ENCODE measurements at places on chromosomes 1 and 21.

DNA sequence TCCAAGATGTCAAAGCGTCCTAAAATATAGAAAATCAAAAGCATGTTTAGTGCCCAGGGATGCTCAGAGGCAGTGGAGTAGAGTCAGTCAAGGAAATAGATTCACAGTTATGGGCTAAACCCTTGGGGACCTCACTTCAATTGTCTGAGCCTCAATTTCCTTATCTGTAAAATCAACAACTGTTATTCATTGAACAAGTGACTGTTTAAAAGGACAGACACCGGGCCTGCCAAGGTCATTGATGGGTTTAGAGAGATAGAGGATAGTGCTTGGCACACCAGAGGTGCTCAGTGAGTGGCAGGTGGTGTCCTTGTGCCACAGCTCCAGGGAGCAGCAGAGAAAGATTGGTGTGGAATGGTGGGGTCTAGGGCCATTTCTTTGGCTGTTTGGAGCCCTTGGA lies 12.8 kb downstream of the PLA2G5 start:
- no peak for DNase-seq

GRCh38 chr1:235902677-235903542 lies 36.2 kb upstream of the LYST start:
- no peak for DNase-seq

- DNase-seq = no peak
Measured at GRCh38 chr1:63969441-63969901, 195.7 kb downstream of the ROR1 start.

GRCh38 chr1:60864722-60865121 lies 217.6 kb upstream of the NFIA start:
- no peak for DNase-seq

GRCh38 chr1:230693221-230693620 lies 20.7 kb downstream of the AGT start:
- no peak for DNase-seq

DNA sequence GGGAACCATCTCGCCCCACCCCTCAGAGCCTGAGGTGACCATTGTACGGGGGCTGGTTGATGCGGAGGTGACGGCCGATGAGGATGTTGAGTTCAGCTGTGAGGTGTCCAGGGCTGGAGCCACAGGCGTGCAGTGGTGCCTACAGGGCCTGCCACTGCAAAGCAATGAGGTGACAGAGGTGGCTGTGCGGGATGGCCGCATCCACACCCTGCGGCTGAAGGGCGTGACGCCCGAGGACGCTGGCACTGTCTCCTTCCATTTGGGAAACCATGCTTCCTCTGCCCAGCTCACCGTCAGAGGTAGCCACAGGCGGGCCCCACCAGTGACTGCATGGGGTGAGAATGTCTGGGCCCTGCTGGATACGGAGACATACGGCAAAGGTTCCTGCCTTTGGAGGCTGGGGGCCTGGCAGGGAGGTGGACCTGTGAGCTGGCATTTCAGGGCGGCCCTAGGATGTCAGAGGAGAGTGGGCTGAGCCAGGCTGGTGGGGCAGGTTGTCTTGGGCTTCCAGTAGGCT lies 98.5 kb downstream of the TRIM11 start:
- no peak for DNase-seq

DNA sequence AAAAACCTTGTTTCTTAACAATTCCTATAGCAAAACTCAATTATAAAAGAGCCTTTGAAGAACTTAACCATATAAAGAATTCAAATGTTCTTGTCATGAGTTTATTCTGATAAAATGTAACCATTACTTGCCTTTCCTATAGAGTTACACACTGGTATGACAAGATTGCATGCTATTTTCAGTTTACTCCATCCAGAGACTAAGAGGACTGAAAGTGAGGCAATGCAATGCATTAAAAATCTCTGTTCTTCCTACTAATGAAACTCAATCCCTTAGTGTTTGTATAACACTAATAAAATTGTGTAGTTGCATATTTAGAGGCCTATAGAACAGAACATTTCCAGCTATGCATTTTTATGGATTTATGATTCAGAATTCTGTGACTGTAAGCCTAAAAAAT lies 88.1 kb downstream of the COP1 start:
- no peak for DNase-seq

DNA sequence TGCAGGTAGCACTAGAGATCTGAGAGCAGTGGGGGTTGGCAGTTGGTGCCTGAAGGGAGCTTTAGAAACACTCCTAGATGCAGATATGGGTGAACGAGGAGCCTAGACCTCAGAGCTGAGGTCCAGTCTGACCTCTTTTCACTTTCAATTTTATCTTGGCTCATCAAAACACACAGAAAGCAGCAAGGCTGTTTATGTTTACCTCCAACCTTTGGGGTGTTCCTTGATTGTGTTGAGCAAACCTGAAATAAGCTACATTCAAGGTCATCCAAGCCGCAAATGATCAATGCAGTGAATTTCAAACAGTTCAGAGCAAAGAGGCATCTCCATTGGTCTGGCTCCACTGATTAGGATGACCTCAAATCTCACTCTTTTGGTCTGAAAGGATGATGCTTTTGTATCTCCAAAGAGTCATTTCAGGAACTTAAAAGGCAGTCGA lies 1.3 kb downstream of the LY9 start:
- no peak for DNase-seq

DNA sequence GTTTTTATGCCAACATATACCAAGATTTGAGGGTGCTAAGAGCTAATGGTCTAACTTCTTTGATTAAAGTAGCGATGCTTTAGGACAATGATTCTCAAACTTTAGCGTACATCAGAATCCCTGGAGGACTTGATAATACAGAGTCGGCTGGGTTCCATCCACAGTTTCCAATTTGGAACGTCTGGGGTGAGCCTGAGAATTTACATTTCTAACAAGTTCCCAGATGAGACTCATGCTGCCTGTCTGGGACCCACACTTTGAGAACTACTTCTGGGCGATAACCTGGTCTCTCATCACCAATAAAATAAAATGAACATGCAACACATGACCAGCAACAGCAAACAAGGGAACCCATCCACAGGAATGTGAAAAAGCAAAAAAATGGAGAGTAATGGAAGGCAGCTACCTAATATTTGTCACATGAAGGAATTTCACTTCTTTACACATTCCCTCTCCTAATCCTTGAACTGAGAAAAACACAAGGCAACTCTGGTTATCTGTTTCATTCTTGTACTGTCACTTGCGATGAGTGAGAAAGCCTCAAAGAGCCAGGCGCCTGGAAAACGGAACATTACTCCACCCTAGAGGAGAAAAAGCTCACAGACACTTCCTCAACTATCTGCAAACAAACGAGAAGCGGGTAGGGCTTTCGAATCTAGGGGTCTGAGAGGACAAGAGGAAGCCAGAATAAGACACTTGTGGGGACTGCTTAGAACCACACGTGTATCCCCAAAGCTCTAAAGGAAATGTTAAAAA lies 14.0 kb downstream of the HSF2BP start:
- peak; percentile 90 for DNase-seq

- DNase-seq = peak; percentile 88
Measured at GRCh38 chr21:26169061-26169610, 1.4 kb downstream of the APP start.
